ENCODE measurements at places on chromosomes 5 and 9.

DNA sequence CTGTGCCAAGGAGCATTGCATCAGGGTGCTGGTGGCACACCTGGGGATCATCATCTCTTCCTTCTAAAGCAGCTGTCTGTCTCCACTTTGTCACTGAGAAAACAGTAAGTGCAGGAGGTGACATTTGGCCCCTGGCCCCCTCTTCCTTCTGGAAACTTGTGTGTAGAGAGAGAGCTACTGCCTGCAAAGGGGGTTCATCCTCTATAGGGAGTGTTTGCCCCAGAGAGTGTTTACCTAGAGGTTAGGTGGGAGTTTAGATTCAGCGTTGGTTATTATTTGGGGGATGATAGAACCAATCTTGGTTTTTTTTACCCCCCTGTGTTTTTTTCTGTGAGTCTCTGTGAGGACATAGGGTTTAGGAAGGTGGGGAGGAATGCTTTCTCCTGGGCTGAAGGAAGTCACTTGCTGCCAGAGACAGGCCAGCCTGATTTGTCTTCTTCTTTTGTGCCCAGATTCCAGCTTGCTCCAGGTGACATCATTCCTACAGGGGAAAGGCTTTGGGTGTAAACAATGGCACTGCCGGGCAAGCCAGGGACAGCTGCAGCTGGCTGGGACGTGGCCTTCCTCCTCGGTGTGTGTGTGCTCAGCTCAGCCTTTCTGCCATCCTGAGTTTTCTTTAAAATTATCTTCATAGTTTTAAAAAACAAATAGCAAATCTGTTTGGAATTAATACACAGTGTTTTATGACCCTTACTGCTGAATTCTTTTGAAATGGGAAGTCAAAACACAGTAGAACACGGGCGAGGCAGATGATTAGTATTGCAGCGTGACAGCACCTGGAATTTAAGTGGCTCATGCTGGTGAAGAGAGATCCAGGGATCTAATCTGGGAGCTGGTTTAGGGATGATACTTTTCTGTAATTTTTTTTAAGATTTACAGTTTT lies 24.5 kb downstream of the PRRC2B start:
- no peak for DNase-seq

GRCh38 chr5:158164296-158165047 lies 305.5 kb upstream of the CLINT1 start:
- DNase-seq: no peak

- no peak for DNase-seq
Observed at GRCh38 chr9:127064335-127064734, 58.1 kb downstream of the ANGPTL2 start.

GRCh38 chr5:132750471-132751230 lies 3.4 kb downstream of the CCNI2 start:
- no peak for DNase-seq

- no peak for DNase-seq
Observed at GRCh38 chr9:34254141-34254913, 74.7 kb downstream of the KIF24 start.

- DNase-seq: no peak
Observed at GRCh38 chr5:39566891-39567290, 142.1 kb upstream of the DAB2 start.

- no peak for DNase-seq
Observed at GRCh38 chr5:31300501-31300900, 107.0 kb downstream of the CDH6 start.

DNA sequence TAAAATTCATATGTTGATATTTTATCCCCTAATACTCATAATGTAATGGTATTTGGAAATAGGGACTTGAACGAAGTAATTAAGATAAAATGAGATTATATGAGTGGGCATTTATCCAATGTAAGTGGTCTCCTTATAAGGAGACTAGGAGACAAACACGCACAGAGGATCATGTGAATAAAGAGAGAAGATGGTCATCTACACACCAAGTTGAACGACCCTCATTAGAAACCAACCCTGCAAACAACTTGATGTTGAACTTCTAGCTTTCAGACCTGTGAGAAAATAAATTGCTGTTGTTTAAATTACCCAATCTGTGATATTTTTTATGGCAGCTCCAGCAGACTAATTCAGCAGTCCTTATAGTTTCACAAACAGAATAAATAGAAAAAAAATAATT lies 27.5 kb upstream of the SELENOP start:
- DNase-seq: no peak

DNA sequence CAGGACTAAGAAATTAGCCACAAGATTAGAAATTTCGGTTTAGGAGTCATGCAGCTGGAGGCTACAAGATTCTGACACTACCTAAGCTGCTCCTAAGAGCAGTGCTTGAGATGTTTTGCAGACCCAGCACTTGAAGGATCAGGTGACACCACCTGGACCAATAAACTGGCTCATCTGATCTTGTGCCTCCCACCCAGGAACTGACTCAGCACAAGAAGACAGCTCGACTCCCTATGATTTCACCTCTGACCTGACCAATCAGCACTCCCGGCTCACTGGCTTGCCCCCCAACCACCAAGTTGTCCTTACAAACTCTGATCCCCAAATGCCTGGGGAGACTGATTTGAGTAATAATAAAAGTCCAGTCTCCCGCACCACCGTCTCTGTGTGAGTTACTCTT lies 170.4 kb downstream of the TTC39B start:
- DNase-seq: no peak

DNA sequence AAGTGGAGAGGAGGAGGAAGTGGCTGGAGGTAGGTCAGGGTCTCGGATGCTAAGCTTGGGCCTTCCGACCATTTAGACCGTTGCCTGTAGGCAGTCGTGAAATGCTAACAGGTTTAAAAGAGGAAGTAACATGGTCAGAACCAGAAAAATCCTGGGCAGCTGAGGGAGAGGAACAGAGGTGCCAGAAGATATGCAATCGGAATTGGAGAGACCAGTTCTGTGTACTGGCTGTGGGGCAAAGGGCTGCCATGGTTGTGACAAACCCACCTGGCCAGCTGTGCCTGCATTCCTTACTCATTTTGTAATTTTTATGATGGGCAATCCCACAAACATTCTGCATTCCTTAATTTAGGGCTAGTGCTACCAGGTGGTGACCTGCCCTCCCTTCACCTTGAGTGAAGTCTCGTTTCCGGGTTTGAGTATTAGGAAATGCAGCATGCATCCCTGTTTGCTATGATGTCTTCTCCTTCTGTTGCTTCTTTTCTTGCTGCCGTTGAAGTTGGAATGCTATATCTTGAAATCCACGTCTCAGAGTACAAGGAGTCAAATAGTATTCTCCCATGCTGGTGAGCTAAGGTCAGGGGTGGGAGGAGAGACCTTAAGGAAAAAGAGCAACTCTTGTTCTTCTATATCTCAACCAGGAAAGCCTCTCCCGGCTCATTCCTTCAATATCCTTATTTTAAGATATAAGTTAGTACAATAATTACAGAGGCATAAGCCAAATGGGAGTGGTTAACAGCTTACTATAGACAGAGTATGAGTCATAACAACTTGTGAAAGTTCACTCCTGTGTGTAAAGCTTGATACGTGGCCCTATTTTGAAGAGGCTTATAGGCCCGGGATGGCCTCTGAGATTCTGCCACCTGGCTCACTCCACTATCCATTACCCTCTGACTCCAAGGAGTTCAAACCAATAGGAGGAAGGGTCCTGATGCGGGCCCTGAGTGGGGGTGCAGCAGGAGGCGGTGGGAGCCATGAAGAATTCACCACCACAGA lies 37.0 kb downstream of the B4GALT1 start:
- DNase-seq: no peak

- no peak for DNase-seq
Observed at GRCh38 chr5:171603591-171603990, 182.0 kb upstream of the SMIM23 start.

DNA sequence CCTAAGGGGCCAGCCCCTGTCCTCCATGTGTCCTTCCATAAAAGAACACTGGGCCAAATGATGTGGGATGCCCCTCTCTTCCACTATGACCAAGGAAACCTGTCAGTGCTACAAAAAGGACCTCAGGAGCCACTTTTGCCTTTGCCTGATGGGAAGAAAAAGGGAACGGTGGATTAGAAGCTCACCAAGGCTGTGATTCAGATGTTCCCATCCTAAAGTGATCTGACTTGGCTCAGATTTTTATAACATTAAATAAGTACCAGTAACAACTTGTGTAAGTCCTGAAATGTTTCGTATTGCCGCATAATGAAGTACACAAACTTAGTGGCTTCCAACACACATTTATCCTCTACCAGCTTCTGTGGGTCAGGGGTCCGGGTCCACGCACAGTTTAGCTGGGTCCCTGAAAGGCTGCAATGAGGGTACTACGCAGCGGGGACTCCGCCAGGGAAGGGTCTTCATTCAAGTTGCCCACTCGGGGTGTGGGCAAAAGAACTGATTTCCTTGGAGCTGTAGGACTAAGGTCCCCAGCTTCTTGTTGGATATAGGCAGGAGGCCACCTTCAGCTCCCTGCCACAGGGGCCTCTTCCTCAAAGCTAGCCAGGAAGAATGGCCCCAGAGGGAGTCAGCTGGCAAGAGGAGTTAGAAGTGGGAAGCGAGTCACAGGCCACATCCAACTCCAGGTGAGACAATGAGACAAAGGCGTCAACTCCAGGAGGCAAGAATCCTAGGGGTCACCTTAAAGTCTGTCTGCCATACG lies 60.4 kb downstream of the RAPGEF1 start:
- DNase-seq: no peak

- DNase-seq: no peak
Observed at GRCh38 chr5:126509339-126509738, 85.7 kb downstream of the ALDH7A1 start.

GRCh38 chr9:95834281-95834907 lies 41.1 kb upstream of the ERCC6L2 start:
- no peak for DNase-seq

DNA sequence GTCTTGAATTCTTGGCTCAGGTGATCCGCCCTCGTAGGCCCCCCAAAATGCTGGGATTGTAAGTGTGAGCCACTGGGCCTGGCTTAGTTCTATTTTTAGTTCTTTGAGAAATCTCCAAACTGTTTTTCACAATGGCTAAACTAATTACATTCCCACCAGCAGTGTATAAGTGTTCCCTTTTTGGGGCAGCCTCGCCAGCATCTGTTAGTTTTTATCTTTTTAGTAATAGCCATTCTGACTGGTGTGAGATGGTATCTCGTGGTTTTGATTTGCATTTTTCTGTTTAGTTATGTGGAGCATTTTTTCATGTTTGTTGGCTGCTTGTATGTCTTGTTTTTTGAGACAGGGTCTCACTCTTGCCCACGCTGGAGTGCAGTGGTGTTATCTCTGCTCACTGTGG lies 28.2 kb downstream of the CNOT6 start:
- DNase-seq: no peak

DNA sequence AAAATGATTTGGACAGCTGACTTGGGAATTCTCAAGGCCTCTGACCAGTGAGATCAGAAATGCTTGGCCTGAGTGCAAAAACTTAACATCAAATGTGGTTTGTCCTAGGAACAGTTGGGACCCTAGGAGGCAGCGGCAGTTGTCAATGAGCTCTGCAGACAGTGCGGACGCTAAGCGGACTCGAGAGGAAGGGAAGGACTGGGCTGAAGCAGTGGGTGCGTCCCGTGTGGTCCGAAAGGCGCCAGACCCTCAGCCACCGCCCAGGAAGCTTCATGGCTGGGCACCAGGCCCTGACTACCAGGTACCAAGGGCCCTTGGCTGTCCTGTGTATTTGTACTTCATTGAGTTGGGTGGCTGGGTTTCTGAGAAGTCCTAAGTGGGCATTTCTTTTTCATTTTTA lies 43.7 kb upstream of the POMT1 start:
- no peak for DNase-seq

DNA sequence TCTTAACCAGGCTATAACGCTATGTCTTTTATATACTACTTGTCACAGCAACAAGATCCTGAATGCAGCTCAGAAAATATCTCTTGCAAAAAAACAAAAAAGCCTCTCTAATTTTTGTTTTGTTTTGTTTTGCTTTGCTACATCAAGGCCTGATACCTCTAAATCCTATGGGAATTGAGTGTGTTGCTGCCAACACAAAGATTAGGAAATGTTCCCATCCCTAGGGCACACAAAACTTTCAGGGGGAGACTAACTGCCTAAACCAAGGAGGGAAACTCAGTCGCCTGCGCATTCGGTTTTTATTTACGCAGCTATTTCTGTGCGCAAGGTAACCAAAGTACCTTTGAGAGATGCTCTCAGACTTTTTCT lies 1.7 kb downstream of the SSBP2 start:
- no peak for DNase-seq

- DNase-seq: no peak
Observed at GRCh38 chr9:134358026-134358661, 31.9 kb downstream of the RXRA start.

DNA sequence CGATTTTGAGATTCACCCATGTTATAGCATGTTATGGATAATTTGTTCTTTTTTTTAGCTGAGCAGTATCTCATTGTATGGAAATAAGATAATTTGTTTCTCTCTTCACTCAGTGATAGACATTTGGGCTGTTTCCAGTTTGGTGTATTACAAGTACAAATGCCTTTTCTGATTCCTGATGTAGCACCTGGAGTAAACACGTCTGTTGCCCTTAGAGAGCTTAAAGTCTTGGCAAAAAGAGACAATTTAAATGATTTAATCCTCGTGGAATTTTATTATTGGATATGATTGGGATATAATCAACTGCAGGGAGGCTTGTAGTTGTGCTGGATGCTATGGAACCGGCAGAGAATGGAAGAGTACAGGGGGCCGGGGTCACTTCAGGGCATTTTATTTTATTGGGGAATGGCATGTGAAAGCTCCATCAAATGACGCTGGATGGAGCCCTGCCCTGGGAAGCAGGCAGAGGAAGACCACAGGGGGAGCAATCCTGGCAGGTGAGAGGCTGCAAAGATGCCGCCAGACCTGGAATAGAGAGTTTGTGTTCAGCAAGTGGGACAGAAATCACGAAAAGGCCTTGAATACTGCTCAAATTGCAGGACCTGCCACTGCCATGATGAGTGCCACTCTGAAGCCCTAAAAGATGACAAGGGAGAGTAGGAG lies 31.0 kb upstream of the TGFBI start:
- no peak for DNase-seq

DNA sequence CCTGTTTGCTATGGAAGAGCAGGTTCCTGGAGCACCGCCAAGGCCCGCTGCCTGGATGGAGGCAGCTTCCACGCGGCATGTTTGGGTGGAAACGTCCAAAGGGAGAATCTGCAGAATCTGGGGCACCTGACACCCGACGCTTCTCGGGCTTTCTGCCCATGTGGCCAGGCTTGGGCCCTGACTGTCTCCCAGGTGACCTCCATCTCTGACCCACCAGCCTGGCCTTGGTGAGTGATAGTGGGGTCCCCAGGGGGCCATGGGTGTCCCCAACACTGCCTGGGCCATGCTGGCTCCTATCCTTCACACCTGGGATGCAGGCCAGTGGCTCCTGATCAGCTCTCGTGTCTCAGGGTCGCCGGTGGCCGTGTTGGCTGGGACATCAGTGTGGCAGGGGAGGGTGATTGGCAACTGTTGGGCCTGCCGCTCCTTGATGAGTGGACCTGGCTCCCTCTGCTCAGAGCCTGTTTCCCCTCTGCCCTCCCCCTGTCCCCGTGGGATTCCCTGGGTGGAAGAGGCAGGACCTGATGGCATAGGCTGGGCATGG lies 34.0 kb downstream of the GLT6D1 start:
- no peak for DNase-seq

GRCh38 chr9:99465231-99465907 lies 243.3 kb downstream of the SEC61B start:
- DNase-seq: no peak

Measured in effector memory CD4-positive, alpha-beta T cell (primary cell).